ENCODE measurements at places on chromosomes 11 and 22. TPM values are rescaled to one million over a fixed set of nuclear protein-coding genes. Genes with fewer than 3 reads are reported as not detected.

Gene MS4A6A
- total RNA-seq = 4.9 TPM

Gene GTSE1
- total RNA-seq = 10.2 TPM

Gene KRTAP5-11
- total RNA-seq = not detected

DNA sequence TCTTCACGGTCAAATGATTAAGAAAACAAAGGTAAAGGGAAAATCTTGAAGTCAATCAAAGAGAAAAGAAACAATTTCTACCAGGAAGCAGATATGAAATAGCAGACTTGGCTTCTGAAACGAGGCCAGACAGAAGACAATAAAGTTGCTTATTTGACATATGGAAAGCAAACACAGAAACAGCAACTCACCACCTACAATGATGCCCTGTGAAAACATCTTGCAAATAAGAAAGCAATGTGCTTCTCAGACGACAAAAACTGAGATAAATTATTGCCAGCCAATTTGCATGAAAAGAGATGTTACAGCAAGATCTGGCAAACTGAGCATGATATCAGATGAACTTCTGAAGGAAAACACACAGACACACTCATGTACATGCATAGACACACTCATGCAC, 45.9 kb upstream of the CTSC start:
- no peak for ATAC-seq

DNA sequence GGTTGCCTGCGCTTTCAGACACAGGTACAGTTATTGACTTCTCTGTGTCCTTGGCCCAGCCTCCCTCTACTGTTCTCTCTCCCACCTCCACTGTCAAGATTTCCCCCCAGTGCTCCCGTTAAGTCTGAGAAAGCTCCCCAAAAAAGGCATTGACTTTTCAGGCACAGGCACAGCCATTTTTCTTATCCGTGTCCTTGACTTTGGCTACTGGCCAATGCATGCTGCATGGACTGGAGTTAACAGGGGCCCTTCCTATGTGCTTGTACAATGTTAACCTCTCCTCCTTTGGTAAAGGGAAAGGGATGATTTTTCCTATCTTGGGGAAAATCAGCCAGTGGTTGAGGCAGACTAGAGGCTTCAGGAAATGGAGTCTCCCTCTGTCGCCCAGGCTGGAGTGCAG, 4.3 kb downstream of the APOL5 start:
- ATAC-seq = no peak

DNA sequence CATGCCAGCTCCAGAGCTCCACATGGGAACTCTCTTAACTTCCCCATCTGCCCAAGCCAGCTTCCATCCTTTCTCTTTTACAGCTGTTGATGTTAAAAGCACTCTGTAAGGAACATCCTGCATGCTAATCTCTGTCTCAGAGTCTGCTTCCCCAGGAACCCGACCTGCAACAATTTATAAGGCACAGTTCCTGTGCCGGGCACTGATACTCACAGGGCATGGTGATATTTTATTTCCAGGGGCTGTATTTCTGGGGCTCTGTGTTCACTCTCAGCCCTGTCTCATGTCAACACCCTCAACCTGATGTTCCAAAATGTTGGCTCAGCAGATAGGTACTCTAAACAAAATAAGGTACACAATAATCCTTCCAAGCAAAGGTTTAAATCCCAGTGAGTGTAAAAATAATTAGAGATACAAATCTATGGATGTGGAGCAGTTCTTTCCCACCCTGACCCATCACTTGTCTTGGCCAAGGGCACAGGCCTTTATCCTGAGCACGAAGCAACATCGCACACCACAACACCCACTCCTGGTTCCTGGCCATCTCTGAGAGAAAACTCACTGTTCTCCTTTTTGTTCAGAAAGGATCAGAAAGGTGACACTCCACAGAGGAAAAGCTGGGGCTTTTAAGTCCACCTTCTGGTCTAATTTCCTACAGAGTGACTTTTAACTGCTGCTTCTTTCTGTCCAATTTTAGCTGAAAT, 44.8 kb upstream of the C11orf87 start:
- ATAC-seq = no peak

DNA sequence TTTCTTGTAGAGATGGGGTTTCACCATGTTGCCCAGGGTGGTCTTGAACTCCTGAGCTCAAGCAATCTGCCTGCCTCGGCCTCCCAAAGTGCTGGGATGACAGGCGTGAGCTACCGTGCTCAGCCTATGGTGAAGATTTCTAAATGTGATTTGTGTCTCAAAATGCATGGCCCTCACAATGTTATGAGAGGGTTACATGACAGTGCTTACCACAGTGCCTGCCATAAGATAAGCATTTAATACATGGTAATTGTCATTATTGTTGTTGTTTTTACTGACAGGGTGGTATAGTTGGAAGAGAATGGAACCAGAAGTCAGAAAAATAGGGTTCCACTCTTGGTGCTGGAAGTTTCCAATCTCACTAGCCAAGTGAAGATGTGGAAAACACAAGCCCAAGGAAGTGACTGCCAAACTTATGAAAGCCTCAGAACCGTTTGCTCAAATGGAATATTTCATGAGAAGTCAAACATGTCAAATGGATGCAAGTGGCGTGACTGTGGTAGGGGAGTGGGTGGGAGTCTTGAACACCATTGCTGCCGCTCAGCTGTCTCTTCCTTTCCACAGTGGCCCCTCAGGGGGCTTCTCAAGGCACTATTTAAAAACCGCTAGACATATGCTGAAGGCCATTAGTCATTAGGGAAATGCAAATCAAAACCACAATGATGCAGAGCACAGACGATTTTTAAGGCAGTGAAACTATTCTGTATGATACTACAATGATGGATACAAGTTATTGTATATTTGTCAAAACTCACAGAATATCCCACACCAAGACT, 29.1 kb upstream of the LMO2 start:
- ATAC-seq = no peak

DNA sequence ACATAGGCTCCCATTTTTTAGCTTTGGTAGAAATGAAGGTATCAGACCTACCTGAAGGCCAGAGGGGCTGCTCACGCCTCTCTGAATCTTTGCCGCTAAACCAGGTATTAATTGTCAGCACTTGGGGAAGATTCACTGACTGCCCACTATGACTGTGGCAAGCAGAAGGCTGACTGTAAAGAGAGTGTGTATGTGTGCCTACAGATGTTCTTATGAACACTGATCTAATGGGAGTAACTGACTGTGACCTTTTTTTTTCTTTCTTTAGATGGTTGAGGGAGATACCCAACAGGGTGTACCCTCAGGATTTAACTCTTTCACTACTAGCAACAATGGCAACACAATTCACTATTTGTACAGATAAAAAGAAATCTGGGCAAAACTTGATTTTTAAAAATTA, at the start of gene RAG2:
RAG2 (minus strand) TSS at position 186 of the 400 bp plus-strand sequence. CDS start 4,068 bp downstream, outside the sequence.
- no peak for ATAC-seq

GRCh38 chr22:29877620-29878019, 5.4 kb upstream of the MTMR3 start:
- no peak for ATAC-seq

- no peak for ATAC-seq
These were observed 165.4 kb downstream of the GRIK4 start for GRCh38 chr11:120676991-120677390.

DNA sequence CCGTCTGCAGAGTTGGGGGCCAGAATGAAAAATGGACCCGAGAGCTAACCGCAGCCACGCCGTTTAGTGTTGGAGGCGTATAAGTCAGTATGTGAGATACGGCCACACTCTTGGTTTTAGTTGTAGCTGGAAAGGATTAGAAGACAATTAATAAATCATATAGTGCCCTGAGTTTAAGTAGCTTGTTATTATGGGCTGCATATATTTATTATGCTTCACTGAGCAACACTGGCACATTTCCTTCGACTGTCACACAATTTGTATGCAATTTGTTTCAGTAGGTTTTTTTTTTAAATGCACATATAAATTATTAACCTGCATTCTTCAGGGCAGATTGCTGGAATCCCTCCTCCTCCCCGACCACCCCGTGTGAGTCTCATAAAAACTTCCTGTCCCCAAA, 56.9 kb downstream of the PKNOX2 start:
- no peak for ATAC-seq

- ATAC-seq = peak; percentile 15
These were observed 114.9 kb downstream of the ETS1 start for GRCh38 chr11:128472128-128473089.

- peak; percentile 54 for ATAC-seq
These were observed 12.7 kb upstream of the TREH start for GRCh38 chr11:118691926-118692830.

DNA sequence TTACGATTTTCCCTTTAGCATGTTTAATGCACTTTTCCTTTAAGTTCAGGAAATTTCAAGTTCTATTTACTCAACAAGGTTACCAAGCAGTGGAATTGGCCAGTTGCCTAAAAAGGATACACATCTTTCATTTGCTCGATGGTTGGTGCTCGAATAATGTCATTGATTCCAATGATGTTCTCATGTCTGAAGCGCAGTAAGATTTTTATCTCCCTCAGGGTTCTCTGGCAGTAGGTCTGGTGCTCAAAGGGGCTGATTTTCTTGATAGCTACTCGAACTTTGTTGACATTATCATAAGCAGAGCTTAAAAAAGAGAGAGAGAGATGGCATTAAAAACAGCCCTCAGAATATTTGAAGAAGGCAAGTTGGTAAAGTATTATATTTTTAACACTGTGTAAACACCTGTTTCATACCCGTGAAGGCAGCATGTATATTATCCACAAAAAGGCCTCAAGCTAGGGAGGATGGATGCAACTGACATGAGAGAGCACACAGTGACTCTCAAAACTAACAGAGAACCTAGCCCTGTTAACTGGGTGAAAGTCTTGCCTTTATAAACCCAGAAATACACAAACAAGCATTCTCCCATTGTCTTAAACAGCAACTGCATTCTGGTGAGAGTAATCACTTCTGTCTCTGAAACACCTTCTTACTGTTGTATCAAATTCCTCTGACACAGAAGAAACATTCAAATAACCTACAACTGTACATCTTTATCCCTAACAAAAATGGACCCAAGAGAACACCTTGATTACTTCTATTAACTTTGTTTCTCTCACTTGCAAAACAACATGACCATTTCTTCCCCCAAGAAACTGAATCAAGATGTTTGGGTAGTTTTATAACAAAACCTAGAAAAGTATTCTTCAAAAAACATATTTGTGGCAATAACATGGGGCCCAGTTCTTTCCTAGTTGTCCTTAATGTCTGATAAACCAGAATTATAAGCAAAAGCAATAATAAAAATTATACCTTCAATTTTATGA, 59.6 kb downstream of the MAPK1 start:
- no peak for ATAC-seq

GRCh38 chr11:24637520-24637919, 140.7 kb downstream of the LUZP2 start:
- no peak for ATAC-seq

- ATAC-seq = no peak
These were observed 127.2 kb upstream of the B3GAT1 start for GRCh38 chr11:134539285-134539684.

DNA sequence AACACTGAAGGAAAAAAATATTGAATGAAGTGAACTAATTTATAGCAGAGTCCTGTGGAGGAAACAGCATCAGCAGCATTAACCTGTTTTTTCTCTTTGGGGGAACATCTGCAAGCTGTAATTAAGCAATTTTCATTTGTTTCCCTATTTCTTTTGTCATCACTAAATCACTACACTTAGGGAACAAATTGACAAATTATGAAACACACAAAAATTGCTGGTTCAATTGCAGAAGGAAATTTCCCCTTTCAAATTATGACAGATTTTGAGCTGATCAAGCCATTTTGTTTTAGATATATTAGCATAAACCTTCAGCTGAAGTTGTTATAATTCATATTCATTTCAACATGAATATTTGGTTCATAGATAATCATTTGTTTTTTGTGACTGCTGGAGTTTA, 22.2 kb upstream of the RAG2 start:
- no peak for ATAC-seq

GRCh38 chr11:95123556-95123955, 33.9 kb downstream of the ENDOD1 start:
- ATAC-seq = no peak

All from esophagus mucosa (tissue), 1 donor.